KG1 (cell line): ENCODE measurements at places on chromosomes 1 and 21.

- DNase-seq, result no peak
These were observed 196.0 kb downstream of the URB2 start for GRCh38 chr1:229822026-229822425.

DNA sequence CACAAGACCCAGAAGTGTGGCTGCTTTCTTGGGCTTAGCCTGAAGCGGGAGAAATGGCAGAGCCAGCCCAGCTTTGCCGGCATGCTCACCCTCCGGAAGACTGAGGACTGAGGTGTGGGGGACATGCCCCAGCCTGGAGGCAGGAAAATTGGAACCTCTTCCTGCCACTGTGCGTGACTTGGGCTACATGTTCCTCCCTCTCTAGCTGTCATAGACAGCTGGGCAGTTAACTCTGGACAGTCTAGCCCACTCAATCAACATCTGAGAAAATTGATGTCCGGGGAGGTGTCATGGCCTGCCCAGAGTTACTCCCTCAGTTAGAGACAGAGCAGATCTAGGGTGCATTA is 59.7 kb downstream of the UBE2T start:
- DNase-seq, result no peak

DNA sequence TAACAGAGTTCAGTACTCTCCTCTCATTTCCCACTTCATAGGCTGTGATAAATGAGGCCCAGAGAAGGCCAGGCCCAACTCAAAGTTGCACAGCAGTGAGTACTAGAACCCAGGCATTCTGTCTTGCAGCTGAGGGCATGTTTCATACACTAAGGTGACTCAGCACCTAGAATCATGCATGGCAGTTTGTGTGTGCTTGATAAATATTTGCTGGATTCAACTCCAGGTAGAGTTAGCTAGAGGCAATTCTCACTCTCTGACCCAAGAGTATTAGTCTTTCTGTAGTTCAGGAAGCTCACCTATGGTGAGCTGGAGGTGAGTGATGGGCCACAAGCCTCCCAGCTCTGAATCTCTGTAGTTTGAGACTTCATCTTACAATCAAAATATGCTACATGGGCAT is 10.7 kb downstream of the NKAIN1 start:
- DNase-seq, result no peak

- no peak for DNase-seq
These were observed 74.8 kb upstream of the LRRN2 start for GRCh38 chr1:204760350-204760749.

DNA sequence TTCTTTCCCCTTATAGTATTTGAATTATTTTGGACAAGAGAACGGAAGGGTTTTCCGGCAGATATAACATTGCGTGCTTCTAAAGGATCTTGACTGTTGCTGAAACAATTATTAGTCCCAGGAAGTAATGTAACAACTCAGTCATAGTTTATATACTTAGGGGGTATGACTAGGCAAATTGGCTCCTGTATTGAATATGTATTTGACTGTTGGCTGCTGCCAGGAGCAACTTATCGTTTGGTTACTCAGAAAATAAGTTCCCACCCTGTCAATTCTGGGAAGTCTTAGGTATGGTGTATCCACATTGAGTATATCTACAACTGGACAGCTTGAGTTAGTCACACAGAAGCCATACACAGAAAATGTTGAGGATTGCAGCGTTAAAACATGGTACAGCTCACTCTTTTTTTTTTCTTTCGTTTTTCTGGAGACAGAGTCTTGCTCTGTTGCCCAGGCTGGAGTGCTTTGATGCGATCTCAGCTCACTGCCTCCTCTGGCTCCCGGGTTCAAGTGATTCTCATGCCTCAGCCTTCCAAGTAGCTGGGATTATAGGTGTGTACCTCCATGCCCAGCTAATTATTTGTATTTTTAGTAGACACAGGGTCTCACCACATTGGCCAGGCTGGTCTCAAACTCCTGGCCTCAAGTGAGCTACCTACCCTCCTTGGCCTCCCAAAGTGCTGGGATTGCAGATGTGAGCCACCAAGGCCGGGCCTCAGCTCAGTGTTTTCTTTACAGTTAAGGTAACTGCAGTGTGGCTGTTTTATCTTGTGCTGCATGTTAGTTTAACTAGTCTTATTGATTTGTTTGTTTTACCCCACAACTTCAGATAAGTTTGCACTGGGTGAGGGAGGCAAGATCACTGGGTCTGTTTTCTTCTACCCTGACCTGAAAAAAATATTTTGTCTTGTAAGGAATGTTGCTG is 10.2 kb downstream of the SMAP2 start:
- no peak for DNase-seq

- peak; percentile 66 for DNase-seq
These were observed 1.7 kb upstream of the DYNLT5 start for GRCh38 chr1:66750577-66750976.

DNA sequence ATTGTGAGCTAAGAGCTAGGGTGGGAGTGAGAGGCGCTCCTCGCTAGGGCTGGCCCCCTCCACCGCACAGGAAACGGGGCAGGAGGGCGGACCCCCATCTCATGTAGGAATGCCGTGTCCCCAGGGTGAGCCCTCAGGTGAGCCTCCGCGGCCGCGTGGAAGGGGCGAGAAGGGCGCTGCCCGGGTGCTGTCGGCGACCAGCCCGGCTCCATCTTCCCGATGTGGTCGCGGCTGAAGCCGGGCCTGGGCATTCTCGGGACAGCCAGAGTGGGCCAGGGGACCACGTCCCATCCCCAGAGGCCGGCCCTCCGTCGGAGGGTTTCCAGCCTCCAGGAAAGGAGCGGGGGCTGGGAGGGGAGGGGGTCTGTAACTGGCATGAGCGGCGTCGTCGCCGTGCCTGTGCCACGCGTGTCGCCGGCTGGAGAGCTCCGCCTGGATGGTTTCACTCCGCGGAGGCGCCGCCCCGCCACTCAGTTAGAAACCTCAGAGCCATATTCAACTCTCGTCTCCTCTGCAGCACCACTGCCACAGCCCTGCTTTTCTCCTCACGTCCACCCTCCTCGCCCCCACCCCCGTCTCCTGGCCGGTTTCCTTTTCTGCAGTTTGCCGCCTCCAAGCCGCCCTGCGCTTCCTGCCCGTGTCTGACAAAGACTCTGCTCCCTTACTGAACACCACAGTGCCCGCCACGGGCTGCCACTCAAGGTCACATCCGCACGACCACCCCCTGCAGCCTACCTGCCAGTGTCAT is at the start of gene TMEM269:
Gene TMEM269, plus strand, starts transcription at position 46 of the 748 bp plus-strand sequence. CDS start 4,903 bp downstream, outside the sequence.
- DNase-seq, result no peak

- no peak for DNase-seq
These were observed 14.1 kb upstream of the CNTN2 start for GRCh38 chr1:205028924-205029323.

DNA sequence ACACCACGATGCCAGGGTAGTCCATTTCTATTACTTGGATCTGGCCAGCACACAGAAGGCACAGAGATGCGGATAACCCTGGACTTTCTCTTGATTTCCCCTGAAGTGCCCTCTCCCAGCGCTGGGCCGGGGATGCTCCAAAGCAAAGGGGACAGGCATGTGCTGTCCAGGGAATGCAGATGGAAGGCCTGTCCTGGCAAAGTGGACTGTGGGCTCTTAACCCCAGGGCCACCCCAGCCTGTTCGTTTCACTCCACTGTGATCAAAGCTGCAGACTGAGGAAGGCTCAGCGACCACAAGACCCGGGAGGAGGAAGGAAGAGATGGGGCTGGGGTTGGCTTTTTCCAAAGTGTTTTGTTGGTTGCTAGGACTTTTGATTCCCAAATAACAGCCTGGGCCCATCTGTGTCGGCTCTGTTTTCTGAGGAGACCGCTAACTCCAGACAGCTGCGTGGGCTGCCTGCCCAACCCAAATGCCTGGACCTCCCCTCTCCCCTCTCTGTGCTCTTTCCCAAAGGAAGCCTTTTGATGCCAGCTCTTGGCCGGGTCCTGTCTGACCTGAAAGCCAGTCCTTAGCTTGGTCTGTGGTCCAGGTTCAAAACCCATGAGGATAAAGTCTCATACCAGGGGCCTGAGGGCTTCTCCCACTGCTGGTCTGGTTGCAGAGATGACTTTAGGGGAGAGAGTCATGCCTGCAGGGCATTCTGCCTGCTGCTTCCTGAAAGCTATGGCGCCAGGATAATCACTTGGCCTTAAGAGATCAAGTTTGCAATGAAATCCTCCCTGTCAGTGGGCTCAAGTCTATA is 119.6 kb upstream of the CD34 start:
- DNase-seq, result no peak

- DNase-seq, result no peak
These were observed 10.5 kb upstream of the SLAMF1 start for GRCh38 chr1:160657250-160657781.

- no peak for DNase-seq
These were observed 278.2 kb upstream of the C1orf105 start for GRCh38 chr1:172142324-172142723.

DNA sequence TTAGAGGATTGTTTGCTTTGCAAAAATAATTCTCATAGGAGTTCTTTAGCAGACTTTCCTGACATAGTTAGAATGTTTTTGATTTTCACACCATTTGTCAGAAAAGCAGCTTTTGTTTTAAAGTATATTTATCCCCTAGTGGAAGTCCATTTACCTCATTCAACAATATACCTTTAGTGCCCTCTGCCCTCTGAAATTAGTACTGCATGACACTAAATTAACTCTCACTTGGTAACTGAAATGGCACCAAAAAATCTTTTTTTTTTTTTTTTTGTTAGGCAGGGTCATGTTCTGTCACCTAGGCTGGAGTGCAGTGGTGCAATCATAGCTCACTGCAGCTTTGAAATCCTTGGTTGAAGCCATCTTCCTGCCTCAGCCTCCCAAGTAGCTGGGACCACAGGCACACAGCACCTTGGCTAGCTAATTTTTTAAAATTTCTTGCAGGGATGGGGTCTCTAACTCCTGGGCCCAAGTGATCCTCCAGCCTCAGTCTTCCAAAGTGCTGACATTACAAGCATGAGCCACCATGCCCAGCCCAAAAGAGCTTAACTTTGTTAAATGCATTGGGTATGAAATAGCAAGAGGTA is 13.6 kb downstream of the LRRC42 start:
- DNase-seq, result peak; percentile 25

DNA sequence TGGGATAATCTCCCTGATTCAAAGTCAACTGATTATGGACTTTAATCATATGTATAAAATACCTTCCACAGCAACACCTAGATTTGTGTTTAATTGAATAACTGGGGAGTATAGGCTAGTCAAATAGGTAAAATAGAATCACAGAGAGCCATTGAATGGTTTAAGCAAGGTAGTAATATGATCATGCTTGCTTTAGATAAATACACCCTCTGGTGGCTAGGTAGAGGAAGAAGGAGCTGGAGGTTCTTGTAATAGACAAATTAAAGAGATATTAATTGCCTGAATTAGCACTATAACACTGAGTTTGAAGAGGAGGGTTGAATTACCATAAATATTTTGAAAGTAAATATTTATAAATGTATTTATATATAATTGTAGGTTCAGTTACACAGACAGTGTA is 40.3 kb downstream of the DIRAS3 start:
- DNase-seq, result no peak

- DNase-seq, result no peak
These were observed 3.6 kb upstream of the CSTB start for GRCh38 chr21:43779660-43780059.

DNA sequence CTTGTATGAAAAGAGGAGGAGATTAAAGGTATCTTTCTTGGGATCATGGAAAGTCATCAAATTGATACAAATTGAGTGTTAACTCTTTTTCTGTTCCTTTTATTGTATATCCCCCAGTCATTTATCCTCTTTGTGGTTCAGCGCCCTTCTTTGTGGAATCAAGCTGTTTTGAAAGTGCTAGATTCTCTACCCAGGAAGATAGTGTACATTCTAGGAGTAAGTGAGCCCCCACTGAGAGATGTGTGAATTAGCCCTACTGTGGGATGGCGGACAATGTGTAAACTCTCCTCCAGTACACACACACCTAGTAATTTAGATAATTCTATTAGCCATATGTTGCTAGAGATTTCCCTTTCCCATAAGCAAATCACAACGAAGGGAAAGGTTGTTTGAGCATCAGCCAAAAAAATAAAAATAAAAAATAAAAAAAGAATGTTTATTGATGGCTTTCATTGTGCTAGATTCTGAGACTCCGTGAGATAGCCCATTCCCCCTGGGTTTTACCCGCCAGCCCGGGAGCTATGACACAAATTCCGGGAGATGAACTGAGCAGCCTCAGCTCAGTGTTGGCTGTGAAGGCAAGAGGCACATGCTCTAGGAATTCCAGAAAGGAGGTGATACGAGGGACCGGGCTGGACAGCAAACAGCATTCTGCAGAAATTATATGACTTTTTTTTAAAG is 378.4 kb upstream of the RUNX1 start:
- DNase-seq, result no peak

DNA sequence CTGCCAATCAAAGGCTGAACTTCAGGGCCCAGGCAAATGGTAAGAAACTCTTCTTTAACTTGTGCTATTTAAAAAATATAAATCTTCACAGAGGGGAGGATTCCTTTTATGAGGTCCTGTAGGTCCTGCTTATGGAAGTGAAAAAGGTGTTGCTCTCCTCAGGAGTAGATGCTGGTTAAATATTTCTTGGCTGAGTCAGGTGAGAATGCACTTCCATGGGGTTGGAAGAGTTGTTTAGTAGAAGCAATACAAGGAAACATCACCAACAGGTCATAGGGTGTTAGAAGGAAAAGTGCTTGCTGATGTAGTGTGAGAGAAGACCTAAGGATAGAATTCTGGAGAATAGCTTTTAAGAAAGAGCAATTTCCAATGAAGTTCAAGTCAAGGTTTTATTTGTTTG is 42.2 kb upstream of the ATP1A1 start:
- DNase-seq, result no peak

GRCh38 chr21:21851657-21852056 is 853.4 kb downstream of the NCAM2 start:
- no peak for DNase-seq

DNA sequence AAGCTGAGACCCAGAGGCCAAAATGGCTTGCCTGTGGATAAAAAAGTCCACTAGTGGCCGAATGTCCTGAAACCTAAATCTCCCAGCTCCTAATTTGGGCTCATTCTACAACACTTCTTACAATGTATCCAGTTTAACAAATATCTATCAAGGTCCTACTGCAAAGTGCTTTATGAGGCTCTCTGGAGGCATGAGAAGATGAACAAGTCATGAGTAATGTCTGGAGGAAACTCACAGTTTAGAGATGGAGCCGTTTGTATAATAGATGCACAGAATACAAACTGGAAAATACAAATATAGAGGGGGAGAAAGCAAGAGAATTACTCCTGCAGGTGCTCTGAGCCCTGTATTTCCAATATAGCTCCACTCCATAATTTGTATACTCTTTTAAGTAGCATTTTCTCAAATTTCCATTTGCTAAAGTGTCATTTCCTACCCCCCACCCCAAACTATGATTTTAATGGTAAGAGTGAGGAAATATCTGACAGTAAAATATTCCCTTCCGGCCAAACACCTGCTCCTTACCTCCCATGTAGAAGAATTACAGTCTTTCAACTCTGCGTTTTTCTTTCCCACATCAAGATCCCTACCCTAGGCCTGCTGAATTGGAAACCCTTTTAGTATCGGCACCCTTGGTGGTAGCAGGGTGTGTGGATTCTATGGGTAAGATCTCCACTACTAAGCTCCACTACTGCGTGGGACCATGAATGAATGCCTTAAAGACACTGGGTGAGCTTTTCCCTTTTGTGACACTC is 3.3 kb upstream of the ADAMTS5 start:
- no peak for DNase-seq

- no peak for DNase-seq
These were observed 97.3 kb upstream of the HMCN1 start for GRCh38 chr1:185636848-185637247.

GRCh38 chr21:32698971-32699693 is 28.7 kb downstream of the SYNJ1 start:
- no peak for DNase-seq

GRCh38 chr1:177464686-177465085 is 293.9 kb downstream of the BRINP2 start:
- no peak for DNase-seq

- DNase-seq, result no peak
These were observed 25.3 kb downstream of the DPH5 start for GRCh38 chr1:101000131-101000873.
